NCI-H774 (cell line): ENCODE measurements at places on chromosomes 2 and 18.

DNA sequence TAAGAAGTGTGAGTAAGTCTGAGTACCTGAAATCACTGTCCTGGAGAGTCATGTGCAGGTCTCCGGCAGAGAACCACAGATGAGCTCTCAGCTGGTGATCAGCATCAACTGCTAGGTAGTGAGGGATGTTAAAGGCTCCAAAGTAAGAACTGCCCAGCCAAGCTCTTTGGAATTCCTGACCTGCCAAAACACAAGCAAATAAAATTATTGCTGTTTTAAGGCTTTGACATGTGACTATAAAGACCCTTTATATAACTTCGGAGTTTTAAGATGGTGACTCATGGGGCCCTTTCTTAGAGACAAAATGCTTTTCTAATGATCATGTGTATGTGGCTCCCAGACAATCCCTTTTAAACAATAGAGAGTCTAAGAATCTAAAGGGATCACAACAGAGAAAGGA lies 855.7 kb downstream of the TRIB2 start:
- DNase-seq, result no peak

DNA sequence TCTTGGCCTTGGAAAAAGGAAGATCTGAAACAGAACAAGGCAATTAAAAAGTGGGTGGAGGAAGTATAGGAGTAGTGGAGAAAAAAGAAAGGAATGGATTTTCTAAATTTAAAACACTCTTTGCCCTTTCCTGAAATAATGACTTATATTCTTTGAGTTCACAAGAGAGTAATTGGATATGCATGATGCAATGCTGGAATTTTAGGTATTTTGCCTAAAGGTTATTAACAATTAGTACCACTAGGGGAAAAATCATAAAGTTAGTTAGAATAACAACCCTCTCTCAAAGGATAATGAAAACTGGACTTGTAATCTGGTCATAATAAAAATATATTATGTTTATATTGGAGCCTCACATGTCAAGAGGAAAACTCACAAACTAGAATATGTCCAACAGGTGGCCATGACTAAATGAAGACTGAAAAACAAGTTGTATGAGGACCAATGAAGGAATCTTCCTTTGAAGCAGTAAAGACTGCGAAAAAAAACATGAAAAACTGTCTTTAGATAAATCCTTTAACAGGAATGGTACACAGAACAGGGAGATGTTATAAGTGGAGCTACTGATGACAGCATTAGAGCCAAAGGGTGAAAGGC lies 281.8 kb downstream of the NCKAP5 start:
- no peak for DNase-seq

GRCh38 chr2:119278946-119279345 lies 55.3 kb downstream of the STEAP3 start:
- DNase-seq, result no peak

DNA sequence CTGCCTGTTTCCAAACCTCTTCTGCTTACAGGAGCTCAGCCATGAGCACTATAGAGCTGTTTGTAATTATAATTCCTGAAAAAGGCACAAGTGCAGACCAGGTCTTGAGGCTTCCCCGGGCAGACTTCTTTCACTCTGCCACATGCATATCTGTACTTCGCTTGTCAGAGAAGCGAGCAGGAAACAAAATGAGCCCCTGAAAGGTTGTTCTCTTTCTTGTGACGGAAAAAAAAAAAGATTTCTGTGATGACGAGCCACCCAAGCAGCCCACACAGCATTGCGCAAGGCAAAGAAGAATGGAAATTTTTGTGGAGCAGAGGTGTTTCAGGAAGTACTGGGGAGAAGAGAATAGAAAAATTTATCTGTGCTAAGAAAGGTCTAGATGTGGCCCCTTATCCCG lies 54.0 kb upstream of the LINC00305 start:
- no peak for DNase-seq

DNA sequence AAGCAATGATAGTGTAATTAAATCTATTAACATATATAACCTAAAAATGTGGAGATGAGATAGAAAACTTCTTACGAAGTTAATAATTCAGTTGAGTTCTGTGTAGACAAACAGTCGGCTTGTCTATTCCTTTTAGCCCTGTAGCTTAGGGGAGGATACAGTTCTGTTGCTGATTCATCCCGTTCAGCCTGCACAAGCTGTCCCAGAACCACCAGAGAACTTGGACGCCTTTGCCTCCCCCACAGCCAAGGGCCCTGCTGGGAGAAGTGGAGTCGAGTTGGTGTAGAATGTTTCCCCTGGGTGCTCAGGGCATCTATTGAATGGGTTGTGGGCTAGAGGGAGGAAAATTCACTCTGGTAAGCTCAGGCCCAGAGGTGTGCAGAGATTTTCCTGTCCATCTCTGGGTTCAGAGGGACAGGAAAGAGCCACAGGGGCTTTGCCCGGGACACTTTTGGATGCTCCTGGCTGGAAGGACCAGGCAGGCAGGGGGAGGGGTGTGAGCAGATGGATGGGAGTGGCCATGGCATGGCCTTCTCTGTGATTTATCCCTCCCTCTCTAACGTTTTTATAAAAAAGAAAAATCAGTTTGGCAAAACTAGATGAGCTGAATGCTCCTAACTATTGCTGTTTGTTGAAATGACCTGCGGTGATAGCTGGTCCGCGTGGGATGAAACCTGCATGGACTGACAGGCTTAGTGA lies 42.8 kb upstream of the GALR1 start:
- DNase-seq, result no peak

GRCh38 chr2:173978447-173978846 lies 13.3 kb upstream of the SP3 start:
- DNase-seq, result no peak

DNA sequence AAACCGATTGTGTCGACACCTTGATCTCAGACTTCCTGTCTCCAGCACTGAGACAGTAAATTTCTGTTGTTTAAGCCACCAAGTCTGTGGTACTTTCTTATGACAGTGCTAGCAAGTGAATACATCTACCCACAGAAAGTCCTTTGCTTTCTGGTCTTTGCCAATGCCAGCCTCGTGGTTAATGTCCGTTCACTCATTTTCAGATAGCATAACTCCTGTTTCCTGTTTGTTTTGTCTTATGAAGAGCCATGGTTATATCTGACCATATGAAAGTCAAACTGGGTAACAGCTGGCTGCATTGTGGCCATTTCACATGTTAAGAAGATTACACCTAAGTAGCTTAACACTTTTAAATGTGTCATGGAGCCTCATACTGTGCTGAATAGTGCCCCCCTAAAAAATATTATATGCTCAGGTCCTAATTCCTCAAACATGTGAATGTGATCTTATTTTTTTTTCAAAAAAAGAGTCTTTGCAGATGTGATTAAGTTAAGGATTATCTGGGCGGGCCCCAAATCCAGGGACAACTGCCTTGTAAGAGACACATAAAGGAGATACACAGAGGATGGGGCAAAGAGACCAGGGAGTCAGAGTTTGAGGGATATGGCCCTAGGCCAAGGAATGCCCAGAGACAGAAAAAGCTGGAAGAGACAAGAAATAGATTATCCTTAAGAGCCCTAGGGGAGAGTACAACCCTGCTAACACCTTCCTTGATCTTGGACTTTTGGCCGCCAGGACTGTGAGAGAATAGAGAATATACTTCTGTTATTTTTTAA lies 118.0 kb downstream of the KCNE4 start:
- no peak for DNase-seq

DNA sequence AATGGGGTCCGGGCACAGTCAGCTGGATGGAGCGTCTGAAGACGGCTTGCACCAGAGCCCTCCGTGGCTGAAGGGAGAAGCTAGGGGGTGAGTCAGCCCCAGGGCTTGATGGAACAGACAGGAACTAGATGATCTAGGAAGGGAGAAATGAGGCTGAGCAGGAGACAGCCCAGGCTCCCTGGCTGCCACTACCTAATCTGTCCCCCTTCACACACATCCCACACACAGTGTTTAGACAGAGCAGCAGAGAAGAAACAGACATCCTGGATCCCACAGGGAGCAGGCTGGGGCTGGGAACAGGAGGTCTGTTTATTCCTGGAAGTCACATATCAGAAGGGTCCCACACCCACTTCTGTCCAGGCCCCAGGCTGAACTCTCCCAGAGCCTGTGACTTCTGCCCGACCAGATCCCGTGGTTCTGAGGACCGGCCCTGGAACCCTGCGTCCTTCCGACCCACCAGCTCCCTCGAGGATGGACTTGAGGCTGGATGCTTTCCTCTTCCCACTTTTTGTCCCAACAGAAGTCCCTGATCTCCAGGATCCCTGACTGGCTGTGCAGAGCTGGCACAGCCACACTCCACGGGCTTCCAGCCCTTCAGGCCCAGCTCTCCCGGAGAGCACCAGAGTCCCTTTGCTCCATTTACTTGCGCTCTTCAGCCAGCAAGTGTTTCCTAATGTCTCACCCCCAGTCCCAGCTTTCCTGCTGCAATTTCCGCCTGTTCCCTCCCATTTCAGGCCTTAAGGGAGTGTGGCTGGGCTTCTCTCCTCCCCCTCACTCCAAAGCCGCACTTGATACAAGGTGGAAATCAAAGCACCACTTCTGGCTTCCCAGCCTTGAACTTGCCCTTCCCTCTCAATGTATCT lies 1.5 kb upstream of the GPBAR1 start:
- DNase-seq, result no peak

DNA sequence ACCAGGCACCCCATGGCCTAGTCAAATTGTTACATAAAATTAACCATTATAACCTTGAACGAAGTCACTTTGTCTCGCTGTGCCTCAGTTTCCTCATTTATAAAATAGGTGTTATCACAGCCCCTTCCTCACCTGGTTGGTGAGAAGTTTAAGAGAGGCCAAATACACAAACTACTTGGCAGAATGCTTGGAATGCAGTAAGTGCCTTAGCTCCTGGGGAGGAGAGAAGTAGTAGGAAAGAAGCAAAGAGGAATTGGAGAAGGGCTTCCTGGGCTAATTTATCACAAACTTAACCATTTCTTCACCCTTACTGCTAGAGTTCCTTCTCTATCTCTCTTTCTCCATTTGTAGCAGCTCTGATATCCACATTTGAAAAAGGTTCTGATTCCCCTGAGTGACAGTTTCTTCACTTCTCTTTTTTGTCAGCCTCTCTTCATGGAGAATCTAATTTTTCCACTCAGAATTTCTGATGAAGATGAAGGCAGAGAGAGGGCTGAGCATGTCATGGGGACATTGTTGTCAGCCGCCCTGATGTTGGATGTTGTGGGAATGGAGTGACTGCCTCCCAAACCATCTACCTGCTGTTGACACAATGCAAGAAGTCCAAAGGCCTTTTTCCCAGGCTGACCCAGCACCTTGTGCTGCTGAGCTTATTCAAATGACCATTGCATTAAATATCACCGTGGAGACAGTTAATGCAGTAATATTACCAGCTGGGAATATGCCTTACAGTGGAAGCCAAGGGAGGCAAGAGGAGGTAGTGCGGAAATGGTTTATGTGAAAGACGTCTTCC lies 60.4 kb downstream of the BOD1L2 start:
- no peak for DNase-seq

DNA sequence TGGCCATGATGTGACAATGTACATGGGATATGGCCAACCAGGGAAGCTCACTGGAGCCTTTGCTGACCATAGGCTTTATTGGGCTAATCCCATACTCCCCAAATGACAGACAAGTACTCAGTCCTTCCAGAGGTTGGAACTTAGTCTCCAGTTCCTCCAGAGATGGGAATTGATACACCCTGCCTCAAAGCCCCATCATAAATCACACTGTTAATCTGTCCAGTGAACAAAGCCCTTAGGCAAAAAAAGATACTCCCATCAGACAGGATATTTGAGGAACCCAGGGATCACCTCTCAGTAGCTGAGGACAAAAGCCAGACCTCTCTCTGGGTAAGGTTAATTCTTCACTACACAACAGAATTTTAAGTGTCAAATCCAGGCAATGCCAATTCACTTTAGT lies 247.5 kb upstream of the CDH20 start:
- DNase-seq, result no peak

DNA sequence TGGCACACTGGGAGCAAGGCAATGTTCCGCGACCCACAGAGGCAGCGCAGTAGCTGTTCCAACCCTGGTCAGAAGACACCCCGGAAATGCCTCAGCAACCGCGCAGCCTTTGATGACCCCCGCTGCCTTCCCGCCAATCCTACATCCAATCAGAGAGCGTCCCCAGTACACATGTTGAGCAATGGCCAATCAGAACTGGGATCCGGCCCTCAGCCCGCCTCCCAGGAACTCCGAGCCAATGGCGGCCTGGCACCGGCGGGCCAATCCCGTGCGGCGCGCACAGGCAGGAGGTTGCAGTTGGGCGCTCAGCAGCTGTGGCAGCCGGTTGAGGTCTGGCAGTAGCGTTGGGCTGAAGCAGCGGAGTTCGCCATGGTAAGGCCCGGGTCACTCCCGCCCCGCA lies at the start of gene TUBA3D:
Gene TUBA3D, plus strand, starts transcription at position 289 of the 400 bp plus-strand sequence. Its CDS starts 81 bp downstream, at position 370.
- DNase-seq, result no peak

DNA sequence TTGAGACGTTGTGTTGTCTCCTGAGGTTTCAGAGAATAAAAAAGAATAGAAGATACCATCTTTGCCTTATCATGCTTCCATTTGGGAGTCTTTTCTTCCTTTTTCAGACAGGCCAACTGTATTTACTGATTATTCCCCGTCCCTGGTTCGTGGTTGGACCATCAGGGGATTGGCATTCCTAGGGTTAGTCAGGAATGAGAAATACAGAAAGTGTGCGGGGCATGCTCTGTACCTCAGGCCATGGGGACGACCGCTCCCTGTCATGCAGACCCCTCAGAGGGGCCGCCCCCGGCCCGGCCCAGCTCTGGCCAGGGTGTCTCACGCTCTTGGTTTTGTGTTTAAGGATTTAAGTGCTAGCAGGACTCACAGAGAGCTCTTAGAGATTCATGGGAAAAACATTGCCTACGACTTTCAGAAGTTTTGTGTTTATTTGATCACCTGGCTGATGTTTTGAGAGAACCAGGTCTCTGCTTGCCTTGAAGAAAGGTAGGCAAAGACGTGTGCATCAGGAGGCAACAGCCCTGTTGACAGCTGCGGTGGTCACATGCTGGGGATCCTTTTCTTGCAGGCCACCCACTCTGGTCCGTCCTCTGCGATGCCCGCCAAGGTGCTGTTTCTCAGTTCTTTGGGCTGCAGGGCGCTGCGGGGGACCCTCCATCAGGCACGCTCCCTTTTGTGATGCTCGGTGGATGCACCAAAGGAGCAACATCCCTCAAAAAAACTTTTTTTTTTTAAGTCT lies 317.8 kb downstream of the AGAP1 start:
- no peak for DNase-seq

GRCh38 chr2:221480163-221480562 lies 91.9 kb downstream of the EPHA4 start:
- DNase-seq, result no peak

DNA sequence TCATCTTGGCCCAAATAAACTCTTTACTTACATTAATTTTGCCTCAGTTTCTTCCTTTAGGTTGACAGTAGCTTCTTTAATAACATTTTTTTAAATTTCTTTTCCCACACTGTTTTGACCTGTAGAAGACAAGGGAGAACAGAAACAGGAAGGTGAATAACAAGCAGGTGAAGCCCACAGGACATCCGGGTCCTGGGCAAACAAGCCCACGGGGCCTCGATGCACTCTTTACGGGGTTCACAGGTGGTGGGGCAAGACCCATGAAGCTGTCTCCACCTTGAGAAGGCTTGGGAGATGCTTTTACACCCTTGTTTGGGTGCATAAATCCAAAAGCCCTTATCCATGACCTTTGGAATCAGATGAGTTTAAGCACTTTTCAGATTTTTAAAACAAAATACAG lies 301.0 kb upstream of the MGAT5 start:
- no peak for DNase-seq

- DNase-seq, result no peak
Measured at GRCh38 chr2:126776255-126776654, 120.3 kb downstream of the GYPC start.
